Ovary (tissue), 10 donors: ENCODE measurements at places on chromosomes 7 and 10.

DNA sequence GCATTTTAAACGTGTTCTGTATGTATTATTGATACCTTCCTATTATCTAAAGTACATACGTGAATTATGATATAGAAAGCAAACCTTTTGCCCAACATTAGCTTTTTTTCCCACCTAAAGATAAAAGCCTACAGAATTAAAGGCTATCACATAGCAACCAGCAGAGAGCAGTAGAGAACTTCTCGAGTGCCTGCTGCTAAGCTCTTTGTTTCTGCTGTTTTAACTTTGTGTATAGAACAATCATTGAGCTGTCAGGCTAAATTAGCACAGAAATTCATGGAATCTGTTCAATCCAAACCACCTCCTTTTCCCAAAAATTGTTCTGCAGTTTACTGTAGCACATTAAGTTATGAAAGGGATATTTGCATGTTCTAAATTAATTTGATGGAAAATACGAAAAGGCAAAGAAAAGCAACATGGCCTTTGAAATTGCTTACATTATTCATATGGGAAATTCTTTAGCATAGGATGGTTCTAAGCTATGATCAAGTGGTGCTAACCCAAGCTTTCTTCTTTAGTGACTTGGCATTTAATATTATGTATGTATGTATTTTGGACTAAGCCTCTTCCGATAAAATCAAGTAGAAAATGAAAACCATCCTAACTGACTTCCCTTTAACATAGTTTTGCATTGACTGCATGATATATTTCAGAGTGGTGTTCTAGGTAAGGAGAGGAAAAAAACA, 1288.5 kb downstream of the GATA3 start:
- no peak for DNase-seq

- no peak for DNase-seq
Observed at GRCh38 chr7:88399696-88400240, 93.1 kb upstream of the STEAP4 start.

DNA sequence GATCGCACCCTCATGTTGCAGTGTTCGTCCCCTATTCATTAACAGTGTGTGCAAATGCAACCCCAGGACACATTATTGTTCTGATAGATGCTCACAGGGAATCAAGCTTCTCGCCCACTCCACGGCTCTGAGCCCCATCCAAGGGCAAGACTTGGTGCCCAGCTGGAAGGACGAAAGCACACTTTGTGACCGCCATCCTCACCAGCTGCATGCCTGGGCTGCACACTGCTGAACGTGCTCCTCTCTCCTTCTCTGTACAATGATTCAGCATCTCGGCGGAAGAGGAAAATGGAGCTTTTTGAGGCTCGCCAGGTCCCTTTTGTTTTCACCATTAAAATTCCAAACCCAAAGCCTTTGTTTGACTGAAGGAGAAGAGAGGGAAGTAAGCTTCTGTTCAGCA, 41.9 kb downstream of the MKI67 start:
- no peak for DNase-seq

DNA sequence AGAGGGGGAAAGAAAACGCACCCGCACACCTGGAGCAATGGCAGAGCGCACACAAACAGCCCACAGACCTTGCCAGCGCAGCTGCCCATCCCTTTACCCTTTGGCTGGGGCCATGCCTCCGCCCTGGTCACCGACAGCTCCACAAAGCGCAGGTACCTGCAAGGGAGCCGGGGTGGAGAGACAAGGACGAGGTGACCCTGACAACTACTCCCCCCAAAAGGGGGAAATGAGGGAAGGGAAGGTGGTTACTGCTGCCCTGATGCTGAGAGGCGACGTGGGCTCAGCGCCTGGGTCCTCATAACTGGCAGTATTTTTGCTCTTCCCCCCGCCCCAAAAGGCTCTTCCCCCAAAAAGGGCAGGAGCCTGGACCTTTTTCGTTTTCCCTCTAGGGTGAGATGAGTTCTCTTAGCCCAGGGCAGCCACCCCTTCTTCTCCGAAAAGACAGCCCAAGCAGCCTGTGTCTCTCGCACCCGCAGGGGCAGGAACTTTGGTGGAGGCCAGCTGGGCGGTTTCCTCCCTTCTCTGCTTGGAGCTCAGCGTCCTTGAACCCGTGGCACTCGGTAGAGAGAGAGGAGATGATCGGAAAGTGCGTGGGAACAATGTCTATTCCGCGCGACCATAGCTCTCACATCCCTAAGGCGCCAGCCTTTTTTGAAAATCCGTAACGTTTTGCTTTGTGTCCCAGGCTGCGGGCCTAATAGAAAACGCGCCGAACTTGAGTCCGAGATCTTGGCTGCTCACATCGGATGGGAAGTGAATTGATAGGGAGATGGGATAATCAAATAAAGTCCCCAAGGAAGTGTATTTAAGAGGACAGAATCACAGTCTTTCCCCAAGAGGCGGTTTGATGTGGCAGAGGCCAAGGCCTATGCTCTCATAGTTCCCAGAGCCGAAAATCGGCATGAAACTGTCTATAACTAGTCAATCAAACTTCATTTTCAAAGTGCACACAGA, 1.0 kb downstream of the NKX2-3 start:
- no peak for DNase-seq

DNA sequence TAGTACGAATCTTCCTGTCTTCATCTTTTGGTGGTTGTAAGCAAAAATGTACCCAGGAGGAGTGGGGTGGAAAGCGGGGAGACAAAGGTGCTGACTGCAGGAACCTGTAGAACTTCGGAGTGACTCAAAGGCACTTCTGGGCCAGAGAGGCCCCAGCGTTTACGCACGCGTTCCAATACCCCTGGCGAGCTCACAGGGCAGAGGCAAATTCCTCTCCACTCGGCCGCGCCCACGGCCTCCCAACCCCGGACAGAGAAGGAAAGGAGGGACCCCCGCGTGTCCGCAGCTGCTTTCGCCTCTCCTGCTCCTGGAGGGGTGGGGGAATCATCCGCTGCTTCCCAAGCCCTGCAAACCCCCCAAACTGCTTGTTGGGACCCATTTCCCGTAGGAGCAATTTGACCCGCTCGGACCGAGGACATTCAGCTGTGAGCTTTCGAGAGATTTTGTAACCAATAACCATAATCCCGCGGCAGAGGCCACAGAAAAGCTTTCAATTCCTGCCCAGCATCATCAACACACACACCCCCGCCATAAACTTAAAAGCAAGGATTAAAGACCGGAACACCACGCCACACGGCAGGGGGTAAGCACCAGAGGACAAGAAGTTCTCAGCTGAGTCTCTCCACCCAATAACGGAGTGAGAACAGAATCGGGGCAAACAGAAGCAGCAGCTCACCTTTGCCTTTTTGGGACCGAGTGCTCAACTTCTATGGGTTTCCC, 2.3 kb downstream of the IGF2BP3 start:
- no peak for DNase-seq

DNA sequence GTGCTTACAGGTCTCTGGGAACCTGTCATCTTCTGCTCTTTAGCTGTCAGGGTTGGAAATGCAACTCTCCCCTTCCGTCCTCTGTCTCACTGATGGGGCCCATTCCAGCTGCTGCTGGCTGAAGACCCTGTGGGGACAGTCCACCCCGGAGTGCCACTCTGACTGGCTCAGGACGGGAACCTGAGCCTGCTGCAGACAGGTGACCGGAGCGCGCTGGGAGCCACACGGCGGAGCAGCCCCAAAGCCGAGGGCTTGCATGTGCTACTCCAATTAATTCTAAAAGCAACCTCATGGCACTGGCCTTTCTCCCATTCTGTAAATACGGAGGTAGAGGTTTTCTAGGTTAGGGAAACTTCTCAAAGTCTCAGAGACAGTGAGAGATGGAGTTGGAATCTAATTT, 223.5 kb upstream of the PITRM1 start:
- DNase-seq, result no peak

DNA sequence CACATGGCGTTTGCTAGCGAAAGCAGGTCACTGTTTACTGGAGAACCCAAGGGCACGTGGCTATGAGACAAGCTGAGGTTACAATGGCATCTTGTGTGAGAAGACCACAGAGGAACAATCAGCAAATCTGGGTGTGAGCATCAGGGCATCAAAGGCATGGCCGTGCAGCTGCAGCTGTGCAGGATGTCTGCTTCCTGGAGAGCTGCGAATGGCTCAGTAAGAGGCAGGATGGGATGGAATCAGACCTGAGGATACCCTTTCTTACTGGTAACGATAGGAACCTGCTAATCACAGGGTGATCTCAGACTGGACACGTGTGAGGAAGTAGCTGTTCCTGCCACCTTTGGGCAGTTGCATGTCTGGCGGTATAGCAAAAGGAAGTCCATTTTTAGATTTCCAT, 119.5 kb downstream of the RNF216 start:
- no peak for DNase-seq

DNA sequence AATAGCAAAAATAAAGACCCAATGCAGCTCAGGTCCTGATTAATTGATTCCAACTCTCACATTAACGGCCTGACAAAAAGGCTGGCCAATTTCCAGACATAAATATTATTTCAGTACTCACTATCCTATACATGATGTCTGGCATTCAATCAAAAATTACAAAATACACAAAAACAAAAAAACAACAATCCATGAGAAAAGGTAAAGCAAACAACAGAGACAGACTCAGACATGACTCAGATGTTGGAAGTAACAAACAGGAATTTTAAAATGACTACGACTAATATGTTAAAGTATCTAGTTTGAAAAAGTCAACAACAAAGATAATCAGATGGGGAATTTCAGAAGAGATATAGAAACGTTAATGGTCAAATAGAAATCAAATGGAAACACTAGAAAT, 152.8 kb downstream of the AMPH start:
- DNase-seq, result no peak

GRCh38 chr10:50619882-50620281, 3.9 kb downstream of the SGMS1 start:
- no peak for DNase-seq

DNA sequence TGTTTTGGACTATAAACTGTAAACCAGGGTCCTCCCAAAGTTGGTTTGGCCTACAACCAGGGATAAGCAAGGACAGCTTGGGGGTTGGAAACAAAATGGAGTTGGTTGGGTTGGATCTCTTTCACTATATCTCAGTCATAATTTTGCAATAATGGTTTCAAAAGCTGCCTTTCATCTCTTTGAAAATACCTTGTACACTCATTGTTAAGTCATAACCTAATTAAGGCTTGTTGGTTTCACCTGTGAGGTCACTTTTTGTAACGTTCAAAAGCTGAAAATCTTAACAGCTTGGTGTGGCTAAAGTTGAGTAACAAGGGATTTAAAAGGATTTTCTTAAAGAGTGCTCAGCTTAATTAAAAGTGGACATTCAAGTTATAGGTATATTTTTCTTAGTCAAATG, 476.1 kb downstream of the IPMK start:
- DNase-seq, result no peak

DNA sequence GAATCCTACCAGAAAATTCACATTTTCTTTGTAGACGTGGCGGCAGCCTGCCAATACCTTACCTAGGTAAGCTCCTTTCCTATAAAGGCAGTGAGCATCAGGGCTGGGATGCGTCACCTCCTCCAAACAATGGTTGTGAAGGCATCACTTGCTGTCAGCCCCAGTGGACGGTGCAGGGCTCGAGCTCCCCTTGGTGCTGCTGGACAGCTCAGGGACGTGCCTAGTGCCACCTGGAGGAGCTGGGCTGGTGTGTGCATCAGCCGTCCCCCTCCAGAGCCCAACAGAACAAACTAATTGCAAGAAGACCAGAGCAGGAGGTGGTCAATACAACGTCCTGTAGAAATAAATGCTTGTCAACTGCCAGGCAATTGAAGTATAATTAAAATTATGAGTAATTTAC, 517.5 kb upstream of the FOXK1 start:
- DNase-seq, result no peak

DNA sequence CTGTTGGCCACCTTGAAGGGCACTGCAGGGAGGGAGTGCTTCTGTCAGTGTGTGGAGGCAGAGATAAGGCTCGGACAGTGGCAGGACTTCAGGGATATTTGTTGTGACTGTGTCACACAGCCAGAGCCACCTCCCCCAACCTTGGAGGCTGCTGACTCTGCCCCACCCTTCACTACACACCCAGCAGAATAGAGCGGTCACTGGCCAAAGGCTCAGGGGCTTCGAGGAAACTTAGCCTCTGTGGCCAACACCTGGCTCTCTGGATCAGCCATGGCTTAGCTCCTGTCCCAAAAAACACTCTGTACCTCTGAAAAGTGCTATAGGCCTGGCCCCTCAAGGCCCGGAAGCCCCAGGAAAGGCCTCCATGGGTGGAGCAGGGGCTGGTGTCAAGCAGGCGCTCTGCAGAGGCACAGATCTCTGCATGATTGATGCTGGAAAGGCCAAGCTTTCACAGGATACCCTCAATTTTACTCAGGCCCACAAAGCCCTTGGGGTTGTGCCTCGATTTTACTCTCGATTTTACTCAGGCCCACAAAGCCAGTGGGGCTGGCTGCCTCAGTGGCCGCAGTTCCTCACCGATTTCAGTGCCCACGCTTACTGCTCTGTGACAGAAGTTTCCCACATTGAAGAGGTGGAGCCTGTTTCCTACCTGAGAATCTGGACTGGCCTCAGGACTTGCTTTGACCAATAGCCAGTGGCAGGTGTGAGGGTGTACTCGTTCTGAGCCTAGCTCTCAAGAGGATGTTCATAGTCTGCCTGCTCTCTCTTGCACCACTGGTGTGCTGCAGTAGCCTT, 113.2 kb upstream of the GPR26 start:
- no peak for DNase-seq
